ENCODE measurements at places on chromosomes 6 and 20. TPM values are rescaled to one million over a fixed set of nuclear protein-coding genes. Genes with fewer than 3 reads are reported as not detected.

DNA sequence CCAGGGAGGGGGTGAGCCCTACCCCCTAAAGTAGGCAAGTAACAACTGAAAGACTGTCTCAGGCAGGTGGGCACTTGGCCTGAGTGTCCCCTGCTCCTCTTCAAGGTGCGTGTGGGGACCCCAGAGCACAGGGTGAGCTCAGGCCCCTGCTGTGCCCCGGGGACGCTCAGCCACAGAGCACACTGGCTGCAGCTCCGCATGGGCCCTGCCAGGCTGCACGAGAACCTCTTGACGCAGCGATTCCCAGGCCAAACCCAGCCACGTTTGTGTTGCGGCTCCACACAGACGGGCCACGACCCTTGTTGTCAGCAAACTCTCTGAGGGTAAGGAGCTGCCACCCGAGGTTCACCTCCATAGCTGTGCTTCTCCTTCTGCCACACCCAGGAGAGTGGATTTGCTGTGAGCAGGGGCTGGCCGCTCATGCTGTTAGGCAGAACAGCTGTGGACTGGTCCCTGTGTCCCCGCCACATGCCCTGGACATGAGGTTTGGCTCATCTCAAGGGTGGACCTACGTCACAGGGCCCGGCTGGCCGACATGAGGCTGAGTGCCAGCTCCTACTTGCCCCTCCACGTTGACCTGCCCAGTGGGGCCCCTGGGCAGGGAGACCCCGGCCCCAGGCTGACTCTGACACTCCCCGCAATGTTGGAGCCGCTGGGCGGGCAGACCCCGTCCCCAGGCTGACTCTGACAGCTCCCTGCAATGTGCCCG, 29.7 kb upstream of the GATA5 start:
- H3K4me1 ChIP-seq, result peaks cover under 1% of the 10 kb centered on the region
- no peaks in the 10 kb centered on the region for H3K36me3 ChIP-seq
- H3K27me3 ChIP-seq, result no peaks in the 10 kb centered on the region
- no peak overlapping the region for H3K27ac ChIP-seq
- no peak for DNase-seq

DNA sequence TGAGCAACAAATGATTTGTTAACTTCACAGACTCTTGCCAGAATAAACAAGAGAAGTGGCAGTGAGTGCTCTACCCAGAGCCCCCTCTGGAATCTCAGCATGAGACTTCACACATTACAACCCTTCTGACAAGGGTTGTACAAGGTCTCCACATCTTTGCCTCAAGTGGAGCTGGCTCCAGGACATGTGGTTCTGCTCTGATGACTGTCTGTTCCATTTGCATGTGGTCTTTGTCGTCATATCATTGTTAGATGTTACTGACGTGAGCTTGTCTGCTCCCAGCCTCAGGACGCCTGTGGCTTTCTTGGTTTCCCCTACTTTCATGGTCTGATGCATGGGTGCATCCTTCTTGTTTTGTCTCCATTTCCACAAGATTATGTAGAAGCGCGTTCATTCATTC, 115.0 kb downstream of the SLC24A3 start:
- no peak overlapping the region for H3K27ac ChIP-seq
- H3K4me1 ChIP-seq, result no peaks in the 10 kb centered on the region
- H3K36me3 ChIP-seq, result no peaks in the 10 kb centered on the region
- peak; percentile 2 for DNase-seq
- H3K27me3 ChIP-seq, result no peaks in the 10 kb centered on the region
- no peak overlapping the region for H3K4me3 ChIP-seq

GRCh38 chr6:101276066-101276465, 117.4 kb upstream of the GRIK2 start:
- no peak overlapping the region for H3K27ac ChIP-seq
- DNase-seq, result no peak
- no peak overlapping the region for H3K4me3 ChIP-seq
- H3K27me3 ChIP-seq, result no peaks in the 10 kb centered on the region
- no peaks in the 10 kb centered on the region for H3K4me1 ChIP-seq

DNA sequence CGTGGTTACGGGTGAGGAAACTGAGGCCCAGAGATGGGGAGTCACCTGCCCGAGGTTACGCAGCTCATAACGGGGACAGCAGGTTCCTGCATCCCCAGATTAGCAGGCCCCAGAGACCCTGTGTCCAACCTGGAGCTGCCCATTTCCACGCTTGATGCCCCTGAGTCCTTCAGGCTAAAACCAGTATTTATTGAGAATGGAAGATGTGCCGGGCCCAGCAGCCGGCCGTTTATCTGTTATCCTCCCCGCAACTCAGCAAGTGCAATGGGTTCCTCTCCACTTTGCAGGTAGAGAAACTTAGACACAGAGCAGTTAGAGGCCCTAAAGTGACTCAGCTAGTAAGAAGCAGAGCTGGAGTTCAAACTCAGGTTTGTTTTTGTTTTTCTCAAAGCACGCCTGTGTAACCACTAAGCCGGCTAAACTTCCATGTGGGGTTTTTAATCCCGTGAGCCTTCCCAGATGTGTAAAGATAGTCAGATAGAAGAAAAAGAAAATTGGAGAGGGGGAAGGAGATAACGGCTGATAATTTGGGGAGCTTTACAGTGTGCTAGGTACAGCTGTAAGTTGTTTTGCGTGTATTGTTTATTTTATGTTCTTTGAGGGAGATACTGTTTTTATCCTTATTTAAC, 775 bp downstream of the PFDN4 start:
- H3K4me1 ChIP-seq, result no peaks in the 10 kb centered on the region
- H3K4me3 ChIP-seq, result peak overlapping the region; percentile 95
- DNase-seq, result no peak
- no peaks in the 10 kb centered on the region for H3K27me3 ChIP-seq
- no peaks in the 10 kb centered on the region for H3K36me3 ChIP-seq

- no peaks in the 10 kb centered on the region for H3K27me3 ChIP-seq
- H3K4me1 ChIP-seq, result no peaks in the 10 kb centered on the region
- DNase-seq, result no peak
- H3K4me3 ChIP-seq, result no peak overlapping the region
Observed at GRCh38 chr6:113292646-113293422, 564.3 kb upstream of the MARCKS start.

OR14J1 gene
- not detected for total RNA-seq

RSPH9 gene
- total RNA-seq, result not detected

GRCh38 chr6:74447013-74447412, 751.0 kb downstream of the CD109 start:
- H3K27me3 ChIP-seq, result no peaks in the 10 kb centered on the region
- no peaks in the 10 kb centered on the region for H3K36me3 ChIP-seq
- H3K27ac ChIP-seq, result no peak overlapping the region
- H3K4me1 ChIP-seq, result no peaks in the 10 kb centered on the region

DNA sequence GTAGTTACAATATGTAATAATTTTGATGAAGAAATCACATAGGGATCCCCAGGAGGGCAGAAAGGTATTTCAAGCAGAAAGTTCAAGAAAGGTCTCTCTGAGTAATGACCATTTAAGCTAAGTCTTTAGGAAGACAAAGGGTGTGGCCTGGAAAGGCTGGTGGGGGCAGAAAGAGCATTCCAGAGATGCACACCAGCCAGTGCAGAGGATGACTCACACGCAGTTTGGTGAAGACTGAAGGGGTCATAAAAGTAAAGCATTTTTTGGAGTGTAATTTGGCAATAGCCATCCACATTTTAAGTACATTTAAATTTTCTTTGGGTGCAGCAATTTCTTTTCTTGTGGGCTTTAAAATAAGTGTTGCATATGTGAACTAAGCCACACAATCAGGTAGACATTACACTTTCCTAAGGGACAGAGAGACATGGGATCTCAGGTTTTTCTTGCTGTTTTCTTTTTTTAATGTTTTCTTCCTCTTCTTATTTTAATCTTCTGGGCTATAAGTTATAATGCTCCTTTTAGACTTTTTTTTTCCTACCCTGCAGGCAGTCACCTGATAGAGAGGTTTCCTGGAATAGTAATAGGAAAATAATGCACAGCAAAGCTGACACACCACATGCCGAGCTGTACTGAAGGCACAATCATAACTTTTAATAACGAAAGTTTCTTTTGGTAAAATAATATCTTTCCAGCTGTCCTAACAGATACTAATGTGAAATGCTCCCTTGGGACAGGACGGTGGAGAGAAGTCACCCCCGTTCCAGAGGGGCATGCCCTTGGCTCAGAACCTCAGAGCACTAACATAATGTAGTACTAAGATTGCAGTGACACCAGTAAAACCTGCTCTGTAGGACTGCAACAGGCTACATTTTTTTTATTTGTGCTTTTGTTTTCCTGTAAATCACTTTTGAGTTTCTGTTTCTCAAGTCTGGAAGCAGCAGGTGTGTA, 49.6 kb upstream of the PTPRK start:
- no peak for DNase-seq
- H3K27ac ChIP-seq, result no peak overlapping the region

GHRH gene
- 1.5 TPM for total RNA-seq

RIPOR2 gene
- 7.3 TPM for total RNA-seq

GRCh38 chr6:33652002-33652401, 30.9 kb downstream of the ITPR3 start:
- H3K27me3 ChIP-seq, result no peaks in the 10 kb centered on the region
- H3K4me3 ChIP-seq, result no peak overlapping the region
- H3K27ac ChIP-seq, result no peak overlapping the region
- no peak for DNase-seq
- no peaks in the 10 kb centered on the region for H3K4me1 ChIP-seq

BTN1A1 gene
- not detected for total RNA-seq

GRCh38 chr6:75830959-75831885, 82.2 kb downstream of the MYO6 start:
- H3K36me3 ChIP-seq, result peaks cover 4% of the 10 kb centered on the region
- H3K27ac ChIP-seq, result no peak overlapping the region
- no peak for DNase-seq
- no peak overlapping the region for H3K4me3 ChIP-seq

DNA sequence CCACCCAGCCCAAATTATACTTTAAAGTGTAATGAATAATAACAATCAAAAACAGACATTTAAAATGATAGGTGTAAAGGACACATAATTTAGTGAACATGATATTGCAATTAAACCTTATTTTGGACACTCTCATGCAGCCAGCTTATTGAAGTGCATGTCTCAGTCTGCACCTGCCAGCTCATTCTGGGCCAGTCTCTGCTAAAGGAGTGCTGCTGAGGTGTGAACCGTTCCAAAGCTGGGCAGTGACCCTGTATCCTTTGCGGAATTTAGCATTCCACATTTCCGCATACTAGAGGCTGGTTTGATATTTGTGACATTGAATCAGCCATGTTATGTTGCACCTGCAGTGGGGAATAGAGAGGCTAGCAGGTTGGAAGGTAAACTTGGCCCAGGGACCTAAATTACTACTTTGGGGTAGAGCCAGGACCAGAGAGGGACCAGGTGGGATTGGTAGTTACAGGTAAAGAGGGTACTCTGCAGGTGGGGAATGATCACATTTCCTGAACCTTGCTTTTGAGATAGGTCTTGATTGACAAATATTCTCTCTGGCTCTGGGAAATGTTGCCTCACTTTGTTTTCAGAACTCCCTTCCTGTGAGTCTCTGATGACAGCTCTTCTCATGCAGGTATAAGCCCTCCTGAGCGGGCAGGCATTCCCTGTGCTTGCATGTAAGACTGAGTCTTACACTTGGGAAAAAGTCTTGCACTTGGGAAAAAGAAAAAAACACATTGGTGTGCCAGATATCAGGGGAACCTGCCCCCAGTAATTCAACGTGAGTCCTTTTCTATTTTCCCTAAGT, 26.2 kb downstream of the TULP4 start:
- no peaks in the 10 kb centered on the region for H3K36me3 ChIP-seq
- H3K4me3 ChIP-seq, result no peak overlapping the region
- no peak overlapping the region for H3K27ac ChIP-seq
- no peaks in the 10 kb centered on the region for H3K27me3 ChIP-seq
- no peaks in the 10 kb centered on the region for H3K4me1 ChIP-seq
- DNase-seq, result no peak

DNA sequence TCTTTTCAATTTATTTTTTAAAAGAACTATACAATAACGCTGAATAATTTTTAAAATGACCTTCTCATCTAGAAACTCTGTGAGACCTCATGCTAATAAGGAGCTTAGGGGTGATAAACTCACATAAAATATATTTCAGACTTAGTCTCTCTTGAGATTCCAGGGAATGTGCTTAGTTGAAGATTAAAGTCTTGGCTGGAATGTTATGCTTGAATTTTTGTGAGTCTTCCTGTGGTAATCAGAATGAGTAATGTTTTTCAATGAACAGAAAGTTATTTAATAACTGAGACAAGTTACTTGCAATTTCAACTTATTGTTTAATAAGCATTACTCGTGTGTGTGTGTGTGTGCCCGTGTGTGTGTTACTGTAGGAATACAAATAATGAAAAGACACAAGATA, 379.9 kb upstream of the EPHA7 start:
- H3K27ac ChIP-seq, result no peak overlapping the region
- no peak for DNase-seq
- no peaks in the 10 kb centered on the region for H3K36me3 ChIP-seq
- no peaks in the 10 kb centered on the region for H3K27me3 ChIP-seq
